ENCODE measurements at places on chromosomes 3 and 15.
A peak's percentile ranks its signal among the peaks of the same experiment; 100 is the strongest.

GRCh38 chr3:39447637-39448483 is 19.6 kb upstream of the MOBP start:
- no peak for DNase-seq

GRCh38 chr3:21392526-21392925 is 358.5 kb downstream of the ZNF385D start:
- no peak for DNase-seq

DNA sequence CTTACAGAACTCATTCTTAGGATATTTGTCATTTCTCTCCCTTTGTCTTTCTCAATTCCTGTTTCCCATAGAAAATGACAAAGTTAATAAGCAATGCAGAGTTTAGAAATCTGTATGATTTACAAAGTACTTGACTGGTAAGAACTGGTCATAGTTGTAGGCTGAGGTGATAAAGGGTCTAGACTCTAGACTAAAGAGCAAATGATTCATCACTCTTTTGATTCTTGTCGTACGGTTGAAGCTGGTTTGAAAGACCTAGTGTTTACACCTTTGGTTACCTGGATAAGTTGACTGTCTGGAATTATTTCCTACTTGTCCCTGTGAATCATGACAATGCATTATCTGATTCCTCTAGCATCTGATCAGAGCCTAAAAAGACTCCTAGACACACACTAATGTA is 58.9 kb upstream of the TP63 start:
- DNase-seq, result no peak

DNA sequence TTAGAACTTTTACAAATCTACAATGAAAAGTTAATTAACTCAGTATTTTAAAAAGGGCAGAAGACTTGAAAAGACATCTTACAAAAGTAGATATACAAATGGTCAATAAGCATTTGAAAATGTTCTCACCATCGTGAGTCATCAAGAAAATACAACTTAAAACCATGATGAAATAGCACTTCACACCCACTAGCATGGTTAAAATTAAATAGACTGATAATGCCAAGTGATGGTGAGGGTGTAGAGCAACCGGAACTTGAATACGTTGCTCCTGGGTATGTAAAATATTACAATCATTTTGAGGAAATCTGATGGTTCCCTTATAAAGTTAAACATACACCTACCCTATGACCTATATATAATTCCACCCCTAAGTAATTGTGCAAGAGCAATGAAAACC is 319.8 kb upstream of the UMPS start:
- no peak for DNase-seq

DNA sequence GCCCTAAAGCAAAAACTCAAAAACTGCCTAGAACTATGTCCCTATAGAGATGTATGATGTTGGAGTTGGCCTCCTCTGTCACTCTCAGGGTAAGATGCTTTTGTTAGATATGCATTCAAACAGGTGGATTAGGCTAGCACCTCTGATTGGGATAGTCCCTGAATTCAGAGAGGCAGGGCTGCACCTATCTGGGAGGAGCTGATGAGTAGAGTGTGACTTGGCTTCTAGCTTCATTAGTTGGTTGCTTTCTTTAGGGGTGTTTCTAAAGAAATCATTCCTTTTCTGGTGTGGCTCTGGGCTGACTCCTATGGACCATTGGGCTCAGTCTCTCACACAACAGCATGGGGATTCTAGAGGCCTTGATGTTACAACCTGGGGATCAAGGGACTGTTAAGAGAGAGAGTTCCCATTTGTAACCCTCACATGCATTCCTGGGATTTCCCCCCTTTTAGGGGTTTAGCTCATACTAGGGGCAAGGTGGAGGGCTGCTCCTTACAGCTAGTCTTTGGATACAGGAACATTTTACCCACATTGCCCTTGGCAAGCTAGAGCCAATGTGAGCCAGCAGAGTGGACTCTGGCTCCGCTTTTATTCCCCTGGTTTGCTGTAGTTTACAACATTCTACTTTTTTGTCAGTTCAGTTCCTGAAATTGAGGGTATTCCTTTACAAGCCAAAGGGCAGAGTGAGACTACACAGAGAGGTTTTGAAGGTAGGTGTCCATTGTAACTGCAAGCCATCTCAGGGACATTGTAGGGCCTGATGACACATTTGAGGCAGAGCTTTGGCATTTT is 7.5 kb downstream of the ZNF592 start:
- DNase-seq, result no peak

DNA sequence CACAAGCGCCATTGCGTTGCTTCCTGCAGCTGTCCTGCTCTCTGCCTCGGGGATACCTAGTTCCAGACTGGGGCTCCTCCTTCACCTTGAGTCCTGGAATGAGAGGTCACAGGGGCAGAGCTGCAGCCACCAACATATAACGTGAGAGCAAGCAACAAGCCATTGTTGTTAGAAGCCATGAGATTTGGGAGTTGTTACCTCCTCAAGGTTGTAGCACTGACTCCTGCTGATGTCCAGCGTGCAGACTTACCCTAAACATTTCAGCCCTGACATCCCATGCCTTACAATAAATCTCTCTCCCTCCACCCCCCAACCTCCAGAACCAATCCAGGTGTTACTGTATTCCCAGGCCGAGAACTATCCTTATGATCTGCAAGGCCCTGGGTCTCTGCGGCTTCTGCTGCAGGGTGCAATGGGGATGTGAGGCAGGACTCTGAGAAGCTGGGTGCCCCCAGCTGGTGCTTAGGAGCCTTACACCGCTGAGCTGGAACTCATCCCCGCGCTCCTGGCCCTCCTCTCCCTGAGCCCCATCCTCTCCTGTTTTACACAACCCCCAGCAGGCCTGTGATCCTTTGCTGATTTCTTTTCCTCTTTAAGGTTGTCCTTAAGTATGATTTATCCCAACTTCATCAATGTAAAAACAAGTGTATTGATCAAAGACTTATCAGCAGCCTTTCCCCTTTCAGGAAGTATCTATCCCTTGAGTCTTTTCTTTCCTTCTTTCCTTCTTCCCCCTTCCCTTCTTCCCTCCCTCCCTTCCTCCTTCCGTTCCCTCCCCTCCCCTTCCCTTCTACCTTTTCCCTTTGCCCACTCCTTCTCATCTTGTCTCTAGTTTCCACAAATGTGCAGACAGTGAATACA is 84.2 kb upstream of the ABHD2 start:
- peak; percentile 75 for DNase-seq

GRCh38 chr15:69037482-69037881 is 23.0 kb downstream of the NOX5 start:
- no peak for DNase-seq

GRCh38 chr3:187802928-187803259 is 57.6 kb upstream of the BCL6 start:
- no peak for DNase-seq

DNA sequence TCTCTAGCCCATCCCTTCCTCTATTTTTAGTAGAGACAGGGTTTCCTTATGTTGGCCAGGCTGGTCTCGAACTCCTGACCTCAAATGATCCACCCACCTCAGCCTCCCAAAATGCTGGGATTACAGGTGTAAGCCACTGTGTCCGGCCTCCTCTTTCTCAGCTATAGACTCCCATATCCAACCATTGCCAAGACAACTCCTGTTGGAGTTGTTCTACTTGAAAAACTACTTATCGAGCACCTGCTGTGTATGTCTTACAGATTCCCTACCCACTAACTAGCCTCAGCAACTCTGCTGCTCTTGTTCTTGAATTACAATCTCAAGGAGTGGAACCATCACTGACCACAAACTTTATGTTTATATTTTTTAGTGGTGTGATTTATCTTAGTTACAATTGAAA is 186.6 kb downstream of the SLC9A9 start:
- no peak for DNase-seq

DNA sequence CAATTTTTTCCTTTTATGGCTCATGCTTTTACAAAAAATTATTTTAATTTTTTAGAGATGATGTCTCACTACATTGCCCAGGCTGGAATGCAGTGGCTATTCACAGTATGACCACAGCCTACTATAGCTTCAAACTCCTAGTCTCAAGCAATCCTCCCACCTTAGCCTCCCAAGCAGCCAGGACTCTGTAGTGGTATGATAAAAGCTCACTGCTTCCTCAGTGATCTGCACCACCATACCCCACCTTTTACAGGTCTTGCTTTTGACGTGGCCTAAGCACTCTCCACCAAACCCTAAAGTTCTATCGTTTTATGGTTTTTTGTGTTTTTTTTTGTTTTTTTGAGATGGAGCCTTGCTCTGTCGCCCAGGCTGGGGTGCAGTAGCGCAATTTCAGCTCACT is 14.0 kb upstream of the TMF1 start:
- DNase-seq, result no peak

DNA sequence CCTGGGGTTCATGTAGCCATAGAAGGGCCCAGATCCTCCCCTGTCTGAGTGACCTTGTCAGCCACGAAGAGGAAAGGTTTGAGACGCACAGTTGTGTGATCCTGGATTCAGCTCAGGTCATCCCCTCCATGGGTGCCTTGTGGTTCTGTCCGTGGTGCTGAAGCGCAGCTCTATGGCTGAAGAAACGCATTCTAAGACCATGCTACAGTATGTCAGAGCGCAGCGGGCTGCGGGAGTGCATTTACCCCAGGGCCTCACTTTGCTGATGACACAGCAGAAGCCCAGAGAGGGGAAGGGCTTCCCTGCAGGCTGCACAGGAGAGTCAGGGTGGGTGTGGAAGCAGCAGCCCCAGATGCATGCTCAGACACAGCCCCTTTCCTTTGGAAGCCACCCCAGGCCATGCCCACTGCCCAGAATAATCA is 68.8 kb upstream of the IQSEC1 start:
- peak; percentile 10 for DNase-seq

- DNase-seq, result peak; percentile 80
Observed at GRCh38 chr15:23397779-23398178, 43.2 kb downstream of the GOLGA8S start.

GRCh38 chr3:67699882-67700281 is 45.5 kb upstream of the SUCLG2 start:
- DNase-seq, result no peak

- DNase-seq, result no peak
Observed at GRCh38 chr3:174822320-174822719, 36.8 kb upstream of the NAALADL2 start.

DNA sequence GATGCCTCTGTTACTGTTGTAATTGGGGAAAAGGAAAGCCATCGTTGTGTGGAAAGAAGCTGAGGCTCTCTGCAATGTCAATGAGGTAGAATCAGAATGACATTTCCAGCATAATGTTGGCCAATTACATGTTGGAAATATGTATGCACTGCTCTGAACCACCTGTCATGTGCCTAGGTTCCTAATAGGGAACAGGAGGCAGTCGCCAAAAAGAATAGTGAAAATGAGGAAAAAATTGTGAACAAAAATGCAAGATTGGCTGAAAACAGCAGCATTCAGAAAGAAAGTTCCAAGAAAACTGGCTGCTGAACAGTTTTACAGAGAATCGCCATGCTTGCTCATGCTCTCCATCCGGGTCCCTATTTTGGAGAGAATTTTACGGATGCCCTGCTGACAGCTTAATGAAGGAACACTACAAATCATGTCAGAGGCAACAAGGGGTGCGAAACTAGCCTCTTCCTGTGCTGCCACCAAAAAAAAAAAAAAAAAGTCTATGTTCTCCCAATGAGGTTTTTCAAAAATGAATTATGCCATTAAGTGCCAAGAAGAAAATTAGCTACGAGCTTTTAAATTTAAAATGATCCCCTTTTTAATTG is 305.9 kb upstream of the ARRDC4 start:
- no peak for DNase-seq

DNA sequence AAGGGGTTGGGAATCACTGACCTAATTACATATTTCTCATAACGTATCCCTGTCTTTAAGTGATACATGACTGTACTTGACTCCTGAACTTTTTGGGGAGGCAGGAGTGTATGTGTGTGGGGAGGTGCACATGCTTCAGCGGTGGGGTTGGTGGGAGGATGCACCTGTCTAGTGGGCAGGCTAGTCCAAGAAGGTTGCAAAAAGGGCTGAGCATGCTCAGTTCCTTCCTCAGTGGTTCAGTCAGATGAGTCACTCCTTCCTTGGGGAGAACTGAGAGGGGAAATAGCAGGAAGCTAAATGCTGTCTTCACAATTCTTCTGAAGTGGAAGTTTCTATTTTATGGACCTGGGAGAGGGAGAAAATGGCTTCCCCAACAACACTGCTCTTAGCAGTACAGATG is 24.6 kb upstream of the AP4E1 start:
- DNase-seq, result no peak

- DNase-seq, result no peak
Observed at GRCh38 chr3:150391161-150391560, 16.9 kb upstream of the TSC22D2 start.

DNA sequence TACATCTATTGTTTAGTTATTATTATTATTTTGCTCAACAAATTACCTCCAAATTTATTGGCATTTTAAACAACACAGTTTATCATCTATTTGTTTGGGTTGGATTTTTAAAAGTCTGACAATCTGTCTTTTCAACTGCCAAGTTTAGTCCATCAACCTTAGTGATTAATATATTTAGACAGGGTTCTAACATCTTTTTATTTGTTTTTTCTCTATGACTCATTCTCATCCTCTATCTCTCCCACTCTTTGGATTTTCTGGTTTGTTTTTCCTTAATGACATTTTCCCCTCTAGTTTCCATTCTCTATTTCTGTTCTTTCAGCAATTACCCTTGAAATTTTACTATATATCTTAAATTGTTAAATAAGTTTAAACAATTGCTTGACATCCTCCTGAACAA is 41.9 kb downstream of the EMC4 start:
- DNase-seq, result no peak

- no peak for DNase-seq
Observed at GRCh38 chr3:127746400-127747057, 73.8 kb downstream of the ABTB1 start.

DNA sequence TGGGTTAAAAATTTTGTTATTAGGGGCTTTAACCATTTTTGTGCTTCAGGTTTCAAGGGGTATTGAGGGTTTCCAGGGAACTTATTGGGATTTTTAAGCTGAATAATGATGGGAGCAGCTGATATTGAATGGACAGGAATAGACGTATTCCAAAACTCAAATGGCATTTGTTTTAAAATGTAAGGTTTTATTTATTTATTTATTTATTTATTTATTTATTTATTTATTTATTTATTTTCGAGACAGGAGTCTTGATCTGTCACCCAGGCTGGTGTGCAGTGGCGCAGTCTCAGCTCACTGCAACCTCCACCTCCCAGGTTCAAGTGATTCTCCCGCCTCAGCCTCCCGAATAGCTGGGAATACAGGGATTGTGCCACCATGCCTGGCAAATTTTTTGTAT is 22.2 kb upstream of the SENP7 start:
- DNase-seq, result no peak

DNA sequence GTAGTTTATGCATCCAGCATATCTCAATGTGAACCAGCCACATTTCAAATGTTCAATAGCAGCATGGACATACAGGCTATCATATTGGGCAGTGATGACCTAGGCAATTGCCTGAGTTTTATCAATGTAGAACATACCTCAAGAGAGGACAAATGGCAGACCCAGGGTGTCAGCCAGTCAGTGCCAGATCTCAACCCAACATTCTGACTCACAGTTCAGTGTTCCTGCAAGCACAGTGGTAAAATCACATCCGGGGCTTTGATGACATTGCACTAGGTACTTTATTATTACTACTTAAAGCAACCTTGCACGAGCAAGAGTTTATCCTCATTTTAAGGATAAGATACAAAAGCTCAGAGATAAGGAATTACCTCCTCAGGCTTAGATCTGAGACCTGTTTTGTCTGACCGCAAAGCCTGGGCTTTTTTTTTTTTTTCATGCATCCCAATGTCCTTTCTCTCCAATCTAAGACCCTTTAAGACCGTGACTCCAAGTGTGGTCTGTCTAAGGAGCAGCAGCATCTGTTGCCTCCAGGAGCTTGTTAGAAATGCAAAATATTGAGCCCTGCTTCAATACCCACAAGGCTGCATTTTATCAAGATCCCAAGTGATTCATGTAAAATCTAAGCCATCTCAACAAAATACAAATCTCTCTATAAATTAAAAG is 60.1 kb downstream of the SLC12A1 start:
- DNase-seq, result no peak

- no peak for DNase-seq
Observed at GRCh38 chr3:42517117-42517516, 14.7 kb downstream of the VIPR1 start.

Measured in tibial artery (tissue), 4 donors.